ENCODE measurements at places on chromosomes 3 and 15.

- DNase-seq: no peak
These were observed 83.6 kb downstream of the PDZRN3 start for GRCh38 chr3:73540969-73541740.

GRCh38 chr3:150472421-150472820, 64.3 kb downstream of the TSC22D2 start:
- no peak for DNase-seq

GRCh38 chr3:190718097-190718496, 144.4 kb downstream of the GMNC start:
- no peak for DNase-seq

DNA sequence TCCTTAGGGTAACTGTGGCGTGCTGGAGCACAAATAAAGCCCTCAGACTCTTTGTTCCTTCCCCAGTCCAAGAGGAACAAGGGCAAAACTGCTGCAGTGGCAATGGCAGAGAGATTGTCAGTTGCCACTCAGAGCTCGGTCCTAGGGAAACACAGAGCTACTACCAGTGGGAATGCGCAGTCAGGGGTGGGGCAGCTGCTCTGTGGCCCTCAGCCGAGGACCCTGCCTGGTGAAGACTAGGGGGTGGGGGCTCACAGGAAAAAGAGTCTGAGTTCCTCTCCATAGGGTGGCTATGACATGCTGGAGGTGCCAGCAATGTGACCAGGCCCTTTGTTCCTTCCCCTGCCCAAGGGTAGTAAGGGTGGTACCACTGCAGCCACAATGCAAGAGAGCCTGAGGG, 43.8 kb downstream of the TMCO5A start:
- no peak for DNase-seq

- no peak for DNase-seq
These were observed 13.3 kb downstream of the RARB start for GRCh38 chr3:25441234-25441856.
